ENCODE measurements at places on chromosomes 5 and 9.
A peak's percentile ranks its signal among the peaks of the same experiment; 100 is the strongest.

DNA sequence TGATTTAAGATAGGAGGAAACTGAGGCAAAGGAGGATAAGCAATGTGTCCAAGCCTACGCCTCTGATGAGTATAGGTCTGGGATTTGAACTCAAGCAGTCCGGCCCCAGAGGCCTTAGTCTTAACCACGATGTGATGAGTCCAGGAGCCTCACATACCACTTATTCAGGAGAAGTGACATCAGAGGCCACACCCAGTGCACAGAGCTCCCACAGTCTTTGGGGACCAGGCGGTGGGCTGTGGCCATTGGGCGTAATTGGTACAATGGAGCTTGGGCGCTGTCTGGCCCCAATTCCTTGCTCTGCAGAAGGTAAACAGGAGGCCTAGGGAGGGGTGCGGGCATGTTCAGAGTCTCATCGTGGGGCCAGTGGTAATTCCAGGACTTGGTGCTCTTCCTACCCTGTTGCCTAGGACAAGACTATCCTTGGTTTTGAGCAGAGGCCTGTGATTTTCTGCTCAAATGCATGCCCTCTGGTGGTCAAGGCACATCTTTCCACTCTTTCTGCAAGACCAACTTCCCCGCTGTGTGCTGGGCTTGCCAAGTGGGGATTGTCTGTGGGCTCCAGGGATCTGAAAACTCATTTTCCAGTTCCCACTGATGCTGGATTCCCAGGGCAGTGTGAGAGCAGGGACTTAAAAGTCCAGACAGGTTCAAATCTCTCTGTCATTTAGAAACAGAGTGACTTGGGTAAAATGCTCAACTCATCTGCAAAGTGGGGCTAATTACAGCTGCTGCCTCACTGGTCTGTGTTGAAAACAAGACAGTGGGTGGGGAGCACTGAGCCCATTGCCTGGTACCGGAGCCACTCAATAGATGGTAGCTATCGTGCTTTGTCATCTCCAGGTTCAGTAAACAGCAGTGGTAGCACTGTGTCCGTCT is 15.8 kb downstream of the NDST1 start:
- DNase-seq, result peak; percentile 47

DNA sequence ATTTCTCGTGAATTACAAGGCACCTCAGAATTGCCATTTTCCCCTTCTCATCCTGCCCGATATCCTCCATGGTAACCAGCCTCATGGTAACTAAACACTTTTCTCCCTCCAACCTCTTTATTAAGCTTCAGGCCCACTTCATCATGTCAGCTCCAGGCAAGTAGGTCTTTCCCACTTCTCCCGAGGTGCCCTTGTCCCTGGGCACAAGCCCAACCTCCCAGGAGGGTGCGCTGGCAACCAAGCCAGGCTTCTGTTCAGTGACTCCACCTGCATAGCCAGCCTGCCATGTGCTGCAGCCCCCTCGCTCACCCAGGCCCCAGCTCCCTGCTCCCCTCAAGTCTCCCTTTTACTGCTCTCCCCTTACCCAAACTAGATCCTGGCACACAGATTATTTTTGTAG is 47.4 kb upstream of the AFAP1L1 start:
- DNase-seq, result no peak

DNA sequence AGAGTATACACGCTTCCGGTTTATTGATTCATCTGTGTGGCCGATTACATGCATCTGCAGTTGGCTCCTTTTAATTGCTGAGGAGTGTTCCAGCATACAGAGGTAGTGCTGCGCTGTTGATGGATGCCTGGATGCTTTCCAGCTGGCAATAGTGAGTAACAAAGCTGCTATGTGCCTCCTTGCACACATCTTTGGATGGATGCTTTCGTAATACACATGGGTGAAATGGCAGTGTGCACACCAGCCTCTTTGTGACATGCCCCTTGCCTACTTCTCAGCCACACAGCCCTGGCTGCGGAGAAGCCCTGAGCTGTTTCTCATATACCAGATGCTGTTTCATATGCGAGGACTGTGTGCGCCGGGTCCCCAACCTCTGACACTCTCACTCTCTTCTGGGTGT is 151.0 kb downstream of the GADD45G start:
- no peak for DNase-seq

DNA sequence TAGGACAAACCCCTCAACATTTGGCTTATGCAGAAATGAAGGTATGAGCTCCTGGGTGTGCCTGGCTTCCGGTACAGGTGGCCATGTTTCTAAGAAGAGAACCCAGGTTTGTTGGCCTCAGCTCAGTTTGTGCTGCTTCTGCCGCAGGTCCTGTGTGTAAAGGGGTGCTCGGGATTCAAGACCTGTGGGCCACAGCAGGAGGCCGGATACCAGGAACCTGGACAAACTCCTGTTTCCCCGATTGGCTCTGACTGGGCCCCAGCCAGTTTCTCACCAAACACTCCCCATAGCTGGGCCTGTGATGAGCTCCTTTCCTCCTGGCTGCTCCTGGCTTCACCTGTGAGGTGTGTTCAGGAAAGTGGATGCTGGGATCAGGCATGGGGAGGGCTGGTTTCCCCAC is 271.2 kb upstream of the IRX2 start:
- DNase-seq, result no peak

DNA sequence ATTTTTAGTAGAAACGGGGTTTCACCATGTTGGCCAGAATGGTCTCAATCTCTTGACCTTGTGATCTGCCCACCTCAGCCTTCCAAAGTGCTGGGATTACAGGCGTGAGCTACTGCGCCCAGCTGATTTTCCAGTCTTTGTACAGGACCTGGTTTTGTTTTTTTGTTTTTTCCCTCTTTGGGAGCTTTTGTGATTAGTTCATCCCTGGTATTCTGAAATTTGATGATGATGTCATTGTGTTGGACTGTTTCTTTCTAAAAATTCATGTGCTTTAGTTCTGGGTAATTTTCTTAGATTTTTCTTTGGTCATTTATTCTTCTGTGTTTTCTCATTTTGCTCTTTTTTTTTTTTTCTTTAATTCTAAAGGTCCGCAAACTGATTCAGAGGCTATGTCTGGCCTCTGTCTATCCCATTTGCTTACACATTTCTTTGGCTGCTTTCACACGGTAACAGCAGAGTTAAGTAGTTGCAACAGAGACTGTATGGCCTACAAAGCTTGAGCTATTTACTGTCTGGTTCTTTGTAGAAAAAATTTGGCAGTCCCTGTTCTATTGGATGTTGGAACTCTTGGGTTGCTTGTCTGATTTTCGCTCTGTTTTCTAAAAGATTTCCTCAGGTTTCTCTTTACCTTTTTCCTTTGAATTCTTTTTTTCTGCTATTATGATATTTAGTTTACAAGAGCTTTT is 24.8 kb downstream of the STX17 start:
- DNase-seq, result no peak

DNA sequence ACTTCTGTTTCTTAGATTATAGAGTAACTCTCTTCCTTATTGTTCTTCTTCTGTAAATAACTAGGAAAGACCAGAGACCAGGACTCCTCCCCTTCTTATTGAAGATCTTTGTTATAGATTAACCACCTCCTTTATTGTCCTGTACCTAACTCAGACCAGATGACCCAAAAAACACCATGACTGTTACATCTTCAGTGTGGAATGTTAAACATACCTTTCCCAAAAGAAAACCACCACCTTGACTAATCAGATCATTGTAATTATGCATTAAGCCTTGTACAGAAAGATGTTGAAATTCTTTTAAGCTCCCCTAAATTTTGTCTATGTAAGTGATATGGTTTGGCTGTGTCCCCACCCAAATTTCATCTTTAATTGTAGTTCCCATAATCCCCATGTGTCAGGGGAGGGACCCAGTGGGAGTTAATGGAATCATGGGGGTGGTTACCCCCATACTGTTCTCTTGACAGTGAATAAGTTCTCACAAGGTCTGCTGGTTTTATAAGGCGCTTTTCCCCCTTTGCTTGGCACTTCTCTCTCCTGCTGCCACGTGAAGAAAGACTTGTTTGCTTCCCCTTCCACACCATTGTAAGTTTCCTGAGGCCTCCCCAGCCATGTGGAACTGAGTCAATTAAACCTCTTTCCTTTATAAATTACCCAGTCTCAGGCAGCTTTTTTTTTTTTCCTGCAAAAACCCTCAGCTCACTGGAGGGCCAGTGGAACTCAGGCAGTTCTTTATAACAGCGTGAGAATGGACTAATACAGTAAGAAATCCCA is 26.3 kb downstream of the ARSB start:
- DNase-seq, result no peak

GRCh38 chr5:152259702-152260101 is 145.4 kb downstream of the NMUR2 start:
- DNase-seq, result no peak

DNA sequence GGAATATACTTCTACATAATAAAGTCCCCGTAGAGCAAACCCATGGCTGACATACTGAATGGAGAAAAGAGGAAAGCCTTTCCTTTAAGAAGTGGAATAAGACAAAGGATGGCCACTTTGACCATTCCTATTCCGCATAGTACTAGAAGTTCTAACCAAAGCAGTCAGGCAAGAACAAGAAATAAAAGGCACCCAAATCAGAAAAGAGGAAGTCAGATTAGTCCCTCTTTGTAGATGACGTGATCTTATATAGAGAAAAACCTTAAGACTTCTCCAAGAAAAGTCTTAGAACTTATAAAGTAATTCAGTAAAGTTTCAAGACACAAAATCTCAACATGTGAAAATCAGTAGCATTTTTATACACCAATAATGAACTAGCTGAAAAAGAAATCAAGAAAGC is 133.9 kb downstream of the GIN1 start:
- DNase-seq, result no peak

DNA sequence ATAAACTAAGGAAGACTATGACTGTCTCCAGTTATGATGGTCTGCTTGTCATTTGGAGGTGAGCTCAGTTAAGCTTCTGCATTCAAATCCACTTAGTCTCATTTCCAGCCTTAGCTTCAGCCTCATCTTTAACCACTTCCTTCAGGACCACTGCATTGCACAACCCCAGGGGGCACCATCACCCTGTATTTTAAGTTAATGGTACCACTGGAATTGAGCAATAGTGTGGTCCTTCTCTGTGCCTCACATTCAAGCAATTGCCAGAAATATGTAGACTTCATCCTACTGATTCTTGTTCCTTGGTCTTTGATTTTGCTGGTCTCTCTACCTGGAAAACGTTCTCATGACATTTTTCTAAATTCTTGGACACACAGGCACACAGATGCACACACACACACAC is 131.5 kb upstream of the PTPN3 start:
- DNase-seq, result no peak

GRCh38 chr9:18942801-18943200 is 90.2 kb downstream of the SAXO1 start:
- no peak for DNase-seq

GRCh38 chr5:8491254-8491653 is 622.3 kb downstream of the MTRR start:
- DNase-seq, result no peak

- no peak for DNase-seq
These were observed 65.4 kb upstream of the GRAMD2B start for GRCh38 chr5:126357585-126358342.

GRCh38 chr5:66621736-66622135 is 25.5 kb downstream of the MAST4 start:
- DNase-seq, result no peak

DNA sequence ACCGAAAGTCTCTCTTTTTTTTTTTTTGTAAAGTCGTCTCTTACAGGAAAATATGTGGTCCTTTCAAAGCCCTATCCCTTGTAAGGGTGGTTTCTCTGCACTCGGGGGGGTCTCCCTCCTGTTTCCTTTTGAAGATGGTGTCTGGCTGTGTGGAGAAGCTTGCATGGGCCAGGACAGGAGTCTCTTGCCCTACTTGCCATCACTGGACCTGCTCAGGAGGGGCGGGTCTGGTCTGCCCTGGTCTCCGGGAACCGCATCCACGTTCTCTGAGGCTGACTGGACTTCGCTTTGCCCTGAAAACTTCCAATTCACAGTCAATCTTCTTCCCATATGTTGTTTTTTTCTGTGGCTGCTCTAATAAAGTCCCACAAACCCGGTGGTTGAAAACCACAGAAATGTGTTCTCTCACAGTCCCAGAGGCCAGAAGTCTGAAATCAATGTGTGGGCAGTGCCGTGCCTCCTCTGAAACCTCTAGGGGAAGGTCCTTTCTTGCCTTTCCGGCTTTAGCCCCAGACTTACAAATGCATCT is 92.9 kb upstream of the IER5L start:
- DNase-seq, result peak; percentile 51

DNA sequence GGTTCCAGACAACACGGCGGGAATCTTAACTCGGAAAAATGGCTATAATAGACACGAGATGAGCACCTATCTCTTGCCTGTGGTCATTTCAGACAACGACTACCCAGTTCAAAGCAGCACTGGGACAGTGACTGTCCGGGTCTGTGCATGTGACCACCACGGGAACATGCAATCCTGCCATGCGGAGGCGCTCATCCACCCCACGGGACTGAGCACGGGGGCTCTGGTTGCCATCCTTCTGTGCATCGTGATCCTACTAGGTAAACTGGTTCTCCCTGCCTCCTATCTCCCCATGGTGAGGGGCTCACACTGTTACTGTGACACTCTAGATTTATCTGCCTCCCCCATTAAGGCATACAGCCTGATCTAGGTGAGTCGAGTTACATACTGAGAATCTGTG is 124.2 kb downstream of the CDH6 start:
- no peak for DNase-seq

DNA sequence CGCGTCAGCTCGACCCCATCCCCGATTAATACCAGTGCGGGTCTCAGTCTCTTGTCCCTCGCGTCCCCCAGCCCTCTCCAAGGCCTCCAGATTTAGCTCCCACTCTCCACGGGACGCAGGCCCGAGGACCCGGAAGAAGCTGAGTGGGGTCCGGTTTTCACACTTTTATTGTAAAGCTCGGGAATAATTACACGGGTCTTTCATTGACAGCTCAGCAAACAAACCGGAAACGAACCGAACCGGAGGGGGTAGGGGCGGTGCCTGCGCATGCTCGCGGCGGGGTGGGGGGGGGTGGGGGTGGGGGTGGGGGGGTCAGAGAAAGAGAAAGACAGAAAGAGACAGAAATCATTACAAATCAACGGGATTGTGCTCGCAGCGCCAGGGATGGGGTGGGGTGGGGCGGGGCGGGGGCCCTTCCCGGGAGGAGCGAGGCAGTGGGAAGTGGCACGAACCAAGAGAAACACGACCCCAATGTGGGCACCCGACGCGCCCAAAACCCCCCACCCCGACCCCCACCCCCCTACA is 27.9 kb downstream of the PCDH1 start:
- peak; percentile 42 for DNase-seq

DNA sequence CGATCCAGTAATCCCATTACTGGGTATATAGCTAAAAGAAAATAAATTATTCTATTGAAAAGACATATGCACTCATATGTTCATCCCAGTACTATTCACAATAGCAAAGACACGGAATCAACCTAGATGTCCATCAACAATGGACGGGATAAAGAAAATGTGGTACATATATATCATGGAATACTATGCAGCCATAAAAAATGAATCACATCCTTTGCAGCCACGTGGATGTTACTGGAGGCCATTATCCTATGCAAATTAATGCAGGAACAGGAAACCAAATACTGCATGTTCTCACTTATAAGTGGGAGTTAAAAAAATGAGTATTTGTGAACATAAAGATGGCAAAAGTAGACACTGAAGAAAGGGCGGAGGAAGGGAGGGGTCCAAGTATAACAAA is 16.6 kb upstream of the IRGM start:
- no peak for DNase-seq

DNA sequence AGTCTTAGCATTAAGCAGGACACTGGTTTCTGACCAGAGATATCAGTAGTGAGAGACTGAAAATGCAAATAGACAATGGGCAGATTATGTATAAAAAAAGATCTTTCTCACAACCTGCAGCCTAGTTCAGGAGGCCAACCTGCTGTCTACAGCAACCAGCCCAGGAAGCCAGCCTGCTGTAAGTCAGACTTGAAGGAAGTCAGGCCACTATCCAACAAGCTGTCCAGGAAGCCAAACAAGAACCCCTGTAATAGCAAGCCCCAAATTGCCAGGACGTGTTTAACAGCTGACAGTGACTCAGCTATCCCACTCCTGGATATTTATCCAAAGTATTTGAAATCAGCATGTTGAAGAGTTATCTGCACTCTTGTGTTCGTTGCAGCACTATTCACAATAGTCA is 121.8 kb upstream of the SPIN1 start:
- DNase-seq, result no peak
